ENCODE measurements at places on chromosomes 6 and 20.
A peak's percentile ranks its signal among the peaks of the same experiment; 100 is the strongest.

GRCh38 chr6:39669973-39670342 lies 55.2 kb downstream of the KIF6 start:
- no peak for DNase-seq

GRCh38 chr6:75283907-75284631 lies 523 bp downstream of the TMEM30A start:
- peak; percentile 11 for DNase-seq

DNA sequence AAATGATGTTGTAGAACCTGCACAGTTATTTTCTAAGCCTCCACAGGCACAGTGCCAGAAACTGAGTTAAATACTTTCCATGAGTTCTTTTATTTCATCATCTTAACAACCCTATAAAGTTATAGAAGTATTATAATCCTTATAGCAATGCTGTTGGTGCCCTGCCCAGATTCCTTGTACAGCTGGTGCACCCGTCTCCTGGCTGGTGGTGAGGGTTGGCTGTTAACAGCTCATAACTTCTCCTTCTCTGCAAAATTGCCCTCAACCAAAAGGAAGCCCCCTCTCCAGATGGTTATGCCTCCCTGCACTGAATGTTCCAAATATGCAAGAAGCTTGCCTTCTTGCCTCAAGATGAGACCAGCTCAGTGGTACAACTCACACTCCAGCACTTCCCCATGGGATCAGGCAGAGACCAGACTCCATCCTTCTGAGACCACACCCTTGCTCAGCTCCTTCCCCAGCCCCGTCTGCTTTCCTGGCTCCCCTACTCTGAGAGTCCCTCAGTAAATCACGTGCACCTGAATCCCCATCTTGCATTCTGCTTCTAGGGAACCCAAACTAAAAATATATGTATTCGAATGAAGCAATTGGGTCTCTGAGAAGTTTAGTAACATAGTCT lies 304.4 kb upstream of the PLCB4 start:
- DNase-seq, result no peak

GRCh38 chr6:119173249-119174084 lies 95.0 kb upstream of the FAM184A start:
- no peak for DNase-seq

- DNase-seq, result no peak
Observed at GRCh38 chr6:138891255-138891986, 95.5 kb downstream of the ECT2L start.

GRCh38 chr6:78629154-78629721 lies 238.1 kb upstream of the IRAK1BP1 start:
- DNase-seq, result no peak

GRCh38 chr6:40714576-40715564 lies 127.7 kb upstream of the LRFN2 start:
- no peak for DNase-seq

DNA sequence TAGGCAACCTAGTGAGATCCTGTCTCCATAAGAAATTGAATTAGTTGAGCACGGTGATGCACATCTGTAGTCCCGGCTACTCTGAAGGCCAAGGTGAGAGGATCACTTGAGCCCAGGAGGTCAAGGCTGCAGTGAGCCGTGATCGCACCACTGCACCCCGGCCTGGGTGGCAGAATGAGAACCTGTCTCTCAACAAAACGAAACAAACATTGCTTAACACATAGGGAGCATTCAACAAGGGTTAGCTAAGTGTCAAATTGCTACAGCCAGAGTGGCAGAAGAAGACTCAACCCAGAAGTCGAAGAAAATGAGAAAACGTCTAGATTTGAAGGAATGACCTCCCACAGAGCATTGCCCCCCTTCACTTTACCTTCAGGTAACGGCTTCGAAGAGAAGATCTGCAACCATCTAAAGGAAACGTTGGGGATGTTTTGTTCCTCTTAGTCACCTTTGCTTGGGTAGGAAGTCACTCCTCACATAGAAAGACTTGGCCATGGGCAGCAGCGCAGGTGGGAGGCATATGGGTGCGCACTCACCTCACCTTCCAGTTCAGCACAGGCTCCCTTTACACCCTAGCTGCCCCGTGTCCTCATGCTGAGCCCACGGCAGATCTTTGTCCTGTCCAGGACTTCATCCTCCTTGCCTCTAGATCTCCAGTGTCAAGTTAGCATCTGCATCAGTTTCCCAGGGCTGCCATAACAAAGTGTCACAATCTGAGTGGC lies 63.7 kb upstream of the SHLD1 start:
- no peak for DNase-seq

GRCh38 chr6:126447367-126447766 lies 107.5 kb downstream of the CENPW start:
- no peak for DNase-seq

- DNase-seq, result no peak
Observed at GRCh38 chr20:18984238-18985200, 170.9 kb downstream of the SCP2D1 start.

- DNase-seq, result no peak
Observed at GRCh38 chr6:168222115-168223043, 97.2 kb downstream of the DACT2 start.

DNA sequence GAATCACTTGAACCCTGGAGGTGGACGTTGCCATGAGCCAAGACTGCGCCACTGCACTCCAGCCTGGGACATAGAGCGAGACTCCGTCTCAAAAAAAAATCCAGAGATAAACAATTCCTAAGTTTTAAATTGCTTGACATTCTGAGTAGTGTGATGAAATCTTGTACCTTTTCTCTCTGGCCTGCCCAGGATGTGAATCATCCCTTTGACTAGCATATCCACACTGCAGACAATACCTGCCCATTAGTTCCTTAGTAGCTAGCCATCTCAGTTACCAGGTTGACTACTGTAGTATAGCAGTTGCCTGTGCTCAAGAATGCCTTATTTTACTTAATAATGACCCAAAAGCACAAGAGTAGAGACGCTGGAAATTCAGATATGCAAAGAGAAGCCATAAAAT lies 2.8 kb downstream of the ZFP57 start:
- DNase-seq, result no peak

- DNase-seq, result peak; percentile 97
Observed at GRCh38 chr20:49936153-49937026, at the start of gene RNF114. TSS of gene RNF114 (plus strand) at chr20:49936397. CDS start at chr20:49936413, 16 bp downstream.

DNA sequence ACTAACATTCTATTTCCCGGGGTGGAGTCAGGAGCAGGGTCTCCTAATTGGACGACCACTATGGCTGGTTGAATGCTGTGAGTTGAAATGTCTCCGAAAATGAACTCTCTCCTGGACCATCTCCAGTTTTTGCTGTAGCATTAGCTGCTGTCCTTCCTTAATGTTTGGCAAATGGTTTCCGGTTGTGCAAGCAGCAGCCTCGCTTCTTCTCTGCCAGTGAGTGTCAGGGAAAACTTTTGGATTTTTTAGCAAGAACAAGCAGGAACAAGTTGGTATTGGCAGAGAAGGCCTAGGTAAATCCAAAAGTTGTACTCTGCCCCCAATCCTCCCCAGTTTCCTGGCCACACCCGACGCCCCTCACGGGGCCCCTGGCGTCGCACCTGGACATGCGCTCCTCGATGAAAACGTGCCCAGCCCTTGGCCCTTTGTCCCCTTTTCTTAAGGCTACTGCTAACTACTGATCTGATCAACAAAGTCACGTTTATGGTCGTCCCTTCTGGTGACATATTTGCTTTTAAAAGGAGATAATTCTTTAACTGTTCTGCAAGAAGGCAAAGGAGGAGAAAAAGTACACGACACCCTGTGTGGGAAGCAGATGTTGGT lies 103.2 kb downstream of the ARMC2 start:
- no peak for DNase-seq

- no peak for DNase-seq
Observed at GRCh38 chr20:38724626-38725147, 401 bp downstream of the SLC32A1 start.

GRCh38 chr6:159056899-159057298 lies 12.1 kb upstream of the TAGAP start:
- DNase-seq, result no peak

DNA sequence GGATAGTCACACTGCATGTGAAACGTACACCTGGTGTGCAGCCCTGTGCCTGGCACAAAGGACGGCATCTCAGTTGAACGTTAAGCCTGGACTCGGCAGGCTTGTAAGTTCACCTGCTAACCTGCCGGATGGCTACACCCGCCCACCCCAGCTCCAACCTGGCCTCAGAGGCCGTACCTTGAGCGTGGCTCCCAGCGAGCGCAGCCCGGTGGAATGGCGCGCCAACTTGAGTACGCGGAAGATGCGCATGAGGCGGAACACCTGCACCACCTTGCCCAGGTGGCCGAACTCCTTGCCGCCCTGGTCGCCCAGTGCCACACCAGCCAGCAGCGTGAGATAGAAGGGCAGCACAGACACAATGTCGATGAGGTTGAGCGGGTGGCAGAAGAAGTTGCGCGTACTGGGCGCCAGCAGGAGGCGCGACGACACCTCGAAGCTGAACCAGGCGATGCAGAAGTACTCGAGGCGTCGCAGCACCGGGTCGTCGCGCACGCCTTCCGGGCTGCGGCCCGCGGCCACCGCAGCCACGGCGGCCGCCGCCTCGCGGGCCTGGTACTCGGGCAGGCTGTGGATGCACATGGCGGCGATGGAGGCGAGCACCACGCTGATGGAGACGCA lies 3.3 kb downstream of the KCNS1 start:
- peak; percentile 79 for DNase-seq

GRCh38 chr6:115131709-115132490 lies 789.1 kb upstream of the HS3ST5 start:
- no peak for DNase-seq

DNA sequence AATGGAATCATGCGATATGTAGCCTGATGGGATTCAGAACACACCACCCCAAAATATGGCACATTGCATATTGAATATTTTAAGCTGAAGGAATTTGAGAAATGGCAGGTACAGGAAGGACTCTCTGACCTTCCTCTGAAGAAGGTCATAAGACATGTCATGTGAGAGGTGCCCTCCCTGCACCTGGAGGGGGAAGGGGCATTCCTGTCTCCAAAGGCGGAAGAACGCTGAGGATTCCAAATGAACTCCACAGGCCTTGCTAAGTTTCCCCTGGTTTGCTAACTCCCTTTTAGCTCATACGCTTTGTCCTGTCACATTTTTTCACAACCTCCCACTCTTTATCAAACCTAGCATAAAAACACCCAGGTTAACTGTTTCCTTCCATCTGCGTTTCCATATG lies 347.8 kb downstream of the CDKAL1 start:
- DNase-seq, result no peak

DNA sequence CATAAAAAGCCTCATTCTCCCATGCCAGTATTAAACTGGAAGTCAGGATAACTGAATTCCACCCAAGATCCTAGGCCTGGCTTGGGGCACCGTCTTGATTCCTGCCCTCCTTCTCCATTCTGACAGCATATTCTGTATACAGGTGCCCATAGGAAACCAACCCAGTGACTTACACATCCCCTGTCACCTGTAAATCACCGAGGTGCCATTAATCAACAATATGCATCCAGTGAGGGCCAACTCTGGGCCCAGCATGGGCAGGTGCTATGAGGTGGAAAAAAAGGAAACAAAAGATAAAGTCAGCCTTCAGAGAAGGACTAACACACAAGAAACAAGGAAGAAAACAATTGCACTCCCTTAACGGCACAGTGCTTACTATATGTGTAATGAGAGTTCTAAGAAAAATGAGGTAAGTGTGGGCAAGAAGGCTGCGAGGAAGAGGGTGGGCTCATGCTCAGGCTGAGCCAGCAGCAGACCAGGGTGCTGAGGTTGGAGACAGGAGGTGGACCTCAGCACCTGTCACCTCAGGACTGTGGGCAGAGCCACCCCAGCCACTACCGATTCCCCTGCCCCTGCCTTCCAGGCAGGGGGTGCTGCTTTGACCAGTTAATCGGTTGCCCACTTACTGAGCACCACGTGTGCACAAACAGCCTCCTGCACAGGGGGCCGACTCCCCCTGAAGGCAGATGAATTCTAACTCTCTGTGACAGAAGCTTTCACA lies 105.9 kb downstream of the TRERF1 start:
- DNase-seq, result no peak

DNA sequence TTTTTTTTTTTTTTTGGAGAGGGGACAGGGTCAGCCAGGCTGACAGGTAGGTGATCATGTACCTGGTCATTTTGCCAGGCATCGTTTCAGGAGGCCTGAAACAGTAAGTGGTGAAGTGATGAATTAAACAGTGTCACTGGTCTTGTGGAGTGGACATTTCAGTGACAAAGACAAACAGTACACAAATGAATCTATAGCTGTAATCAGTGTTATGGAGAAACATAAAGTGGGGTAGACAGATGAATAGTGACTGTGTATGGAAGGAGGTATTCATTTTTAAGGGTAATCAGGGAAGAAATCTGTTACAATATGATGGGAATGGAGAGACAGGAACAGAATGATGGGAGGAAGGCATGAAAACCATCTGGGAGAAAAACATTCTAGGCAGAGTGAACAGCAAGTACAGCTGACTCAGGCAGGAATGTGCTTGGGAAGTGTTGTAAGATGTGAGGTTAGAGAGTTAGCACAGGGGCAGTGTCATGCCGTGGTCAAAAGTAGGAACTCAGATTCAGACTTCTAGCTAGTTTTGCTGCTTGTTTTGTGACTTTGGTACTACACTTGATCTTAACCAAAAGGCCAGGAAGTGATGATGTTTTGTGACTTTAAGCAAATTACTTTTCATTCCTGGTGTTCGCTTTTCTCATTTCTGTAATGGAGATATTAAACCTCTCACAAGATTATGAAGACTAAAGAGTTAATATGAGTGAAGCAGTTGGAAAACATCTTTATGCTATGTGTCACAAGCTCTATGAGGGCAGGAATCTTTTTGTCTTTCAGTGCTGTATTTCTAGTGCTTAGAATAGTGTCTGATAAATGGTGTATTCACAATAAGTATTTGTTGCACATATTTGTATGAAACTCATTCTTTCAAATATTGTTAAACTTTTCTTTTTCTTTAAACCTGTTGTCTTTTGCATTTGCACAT lies 43.4 kb downstream of the QKI start:
- DNase-seq, result no peak

GRCh38 chr20:57390604-57391438 lies at the start of gene RBM38:
TSS of gene RBM38 (plus strand) at chr20:57391396. CDS start at chr20:57391582, 186 bp downstream.
- peak; percentile 94 for DNase-seq

DNA sequence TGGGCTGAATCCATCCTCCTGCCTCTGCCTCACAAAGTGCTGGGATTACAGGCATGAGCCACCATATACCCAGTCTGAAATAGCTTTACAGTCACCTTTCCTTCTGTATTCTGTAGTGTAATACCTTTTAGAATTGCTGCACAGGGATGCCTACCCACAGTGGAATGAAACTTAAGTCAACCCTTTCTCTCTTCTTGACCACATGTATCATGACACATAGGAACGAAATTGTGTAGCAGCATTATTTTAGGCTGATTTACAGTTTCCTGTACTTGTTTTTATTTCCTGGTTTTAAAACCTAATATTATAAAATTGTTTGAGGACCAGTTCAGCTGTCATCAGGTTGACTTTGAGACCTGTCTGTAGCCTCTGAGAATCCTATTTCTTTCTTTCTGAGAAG lies 297.8 kb downstream of the ZFAND3 start:
- no peak for DNase-seq

DNA sequence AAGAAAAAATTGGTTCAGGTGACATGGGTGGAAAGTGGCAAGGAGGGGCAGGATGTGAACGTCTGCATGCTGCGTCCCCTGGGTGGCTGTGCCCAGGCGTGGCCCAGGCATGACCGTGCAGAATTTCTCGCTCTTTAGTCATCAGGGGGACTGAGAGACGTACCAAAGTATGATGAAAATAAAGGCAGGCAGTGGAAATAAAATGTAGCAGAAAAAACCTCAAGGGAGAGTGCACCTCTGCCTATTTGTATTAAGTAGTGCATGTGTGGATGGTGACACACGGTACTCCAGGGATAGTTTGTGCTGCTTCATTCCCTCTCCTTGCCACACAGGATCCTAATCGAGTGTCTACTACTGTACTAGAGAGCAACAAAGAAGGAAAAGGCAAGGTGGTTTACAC lies 81.1 kb downstream of the ATP9A start:
- DNase-seq, result no peak
